ENCODE measurements at places on chromosomes 2 and 18.
A peak's percentile ranks its signal among the peaks of the same experiment; 100 is the strongest.

DNA sequence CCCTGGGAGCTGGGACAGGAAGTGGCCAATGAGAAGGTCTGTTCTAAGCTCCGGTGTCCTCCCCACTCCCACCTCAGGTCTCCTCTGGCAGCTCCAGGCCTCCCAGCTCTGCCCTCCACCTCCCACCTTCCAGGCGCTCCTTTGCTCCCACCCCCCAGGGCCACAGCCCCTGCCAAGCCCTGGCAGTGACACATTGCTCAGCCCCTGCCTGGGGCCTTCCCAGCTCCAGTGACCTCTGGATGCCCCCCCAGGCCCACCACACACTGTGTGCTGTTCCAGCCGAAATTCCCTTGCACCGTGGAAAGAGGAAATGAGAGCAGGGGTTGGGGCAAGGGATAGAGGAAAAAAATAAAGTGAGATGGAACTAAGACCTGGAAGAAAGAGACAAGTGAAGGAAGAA, 289.6 kb downstream of the CYP26B1 start:
- DNase-seq, result no peak

- DNase-seq, result no peak
These were observed 46.9 kb downstream of the PTPRM start for GRCh38 chr18:7614042-7614441.

- DNase-seq, result no peak
These were observed 364.3 kb downstream of the RNF144A start for GRCh38 chr2:7281231-7282201.

- DNase-seq, result no peak
These were observed 13.5 kb downstream of the RFX8 start for GRCh38 chr2:101461381-101461780.

DNA sequence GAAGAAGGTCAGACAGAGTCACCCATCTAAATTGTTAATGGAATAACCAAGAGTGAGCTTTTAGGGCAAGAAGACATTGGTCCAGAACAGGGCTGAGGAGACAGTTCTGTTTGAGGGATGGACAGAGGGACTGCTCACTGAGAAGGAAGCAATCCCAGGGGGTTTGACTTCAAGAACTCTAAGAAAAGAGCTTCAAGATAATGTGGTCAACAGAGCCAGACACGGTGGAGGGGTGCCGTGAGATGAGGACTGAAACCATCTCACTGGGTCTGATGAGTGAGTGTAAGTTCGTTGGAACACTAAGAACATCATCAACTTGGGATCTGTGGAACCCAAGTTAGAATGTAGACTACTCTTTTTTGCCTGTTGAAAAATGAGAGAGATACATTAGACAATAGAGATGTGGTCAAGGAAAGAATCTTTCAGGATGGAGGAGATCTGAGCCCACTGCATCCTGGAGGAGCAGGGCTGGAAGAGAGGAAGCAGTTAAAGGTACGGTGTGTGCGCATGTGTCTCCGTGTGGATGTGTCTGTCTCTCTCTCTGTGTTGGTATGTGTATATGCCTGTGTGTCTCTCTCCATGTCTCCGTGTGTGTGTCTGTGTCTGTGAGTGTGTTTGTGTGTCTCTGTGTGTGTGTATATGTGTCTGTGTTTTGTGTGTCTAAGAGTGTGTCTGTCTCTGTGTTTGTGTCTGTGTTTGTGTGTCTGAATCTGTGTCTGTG, 172.1 kb downstream of the MYCN start:
- DNase-seq, result no peak

GRCh38 chr2:182705761-182706160, 10.3 kb upstream of the DNAJC10 start:
- no peak for DNase-seq

GRCh38 chr18:3869848-3870247, 419.9 kb downstream of the TGIF1 start:
- peak; percentile 68 for DNase-seq

GRCh38 chr2:40273734-40274182, 178.1 kb downstream of the SLC8A1 start:
- no peak for DNase-seq

DNA sequence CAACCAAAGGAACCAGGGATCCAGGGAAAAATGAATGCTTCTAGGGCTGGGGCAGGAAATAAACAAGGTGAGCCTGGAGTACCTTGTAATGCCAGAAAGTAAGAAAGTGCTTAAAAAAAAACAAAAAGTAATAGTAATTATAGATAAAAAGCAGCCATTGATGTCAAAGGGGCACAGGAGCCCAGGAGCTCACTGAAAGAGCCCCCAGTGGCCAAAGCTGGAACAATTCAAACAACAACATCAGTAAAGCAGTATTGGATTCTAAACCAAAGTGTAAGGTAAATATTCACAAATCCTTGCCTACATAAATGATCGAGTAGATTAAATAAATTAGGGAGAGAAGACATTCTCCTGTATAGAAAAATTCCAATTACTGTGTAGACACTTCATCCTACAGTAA, 114.3 kb upstream of the ARL4C start:
- DNase-seq, result no peak

DNA sequence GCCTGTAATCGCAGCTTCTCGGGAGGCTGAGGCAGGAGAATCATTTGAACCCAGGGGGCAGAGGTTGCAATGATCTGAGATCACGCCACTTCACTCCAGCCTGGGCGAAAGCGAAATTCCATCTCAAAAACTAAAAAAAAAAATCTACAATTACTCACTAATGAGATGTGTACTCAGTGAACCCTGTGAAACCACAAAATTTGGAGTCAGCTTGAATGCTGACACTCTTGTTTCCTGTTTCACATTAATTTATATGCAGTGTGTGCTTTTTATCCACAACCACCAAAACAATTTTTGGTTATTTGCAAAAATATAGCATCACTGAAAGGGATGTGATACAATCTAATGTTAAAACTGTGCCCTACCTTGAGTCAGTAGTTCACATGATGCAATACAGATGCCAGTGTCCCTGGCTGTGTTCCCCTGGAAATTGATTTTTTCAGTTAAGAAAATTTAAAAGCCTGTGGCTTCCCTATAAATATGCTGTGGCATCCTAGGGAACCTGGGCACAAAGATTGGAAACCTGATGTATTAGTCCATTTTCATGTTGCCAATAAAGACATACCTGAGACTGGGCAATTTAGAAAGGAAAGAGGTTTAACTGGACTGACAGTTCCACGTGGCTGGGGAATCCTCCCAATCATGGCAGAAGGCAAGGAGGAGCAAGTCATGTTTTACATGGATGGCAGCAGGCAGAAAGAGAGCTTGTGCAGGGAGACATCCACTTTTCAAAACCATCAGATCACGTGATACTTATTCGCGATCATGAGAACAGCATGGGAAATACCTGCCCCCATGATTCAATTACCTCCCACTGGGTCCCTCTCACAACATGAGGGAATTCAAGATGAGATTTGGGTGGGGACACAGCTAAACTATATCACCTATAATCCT, 337.5 kb upstream of the NT5C1B start:
- DNase-seq, result no peak

DNA sequence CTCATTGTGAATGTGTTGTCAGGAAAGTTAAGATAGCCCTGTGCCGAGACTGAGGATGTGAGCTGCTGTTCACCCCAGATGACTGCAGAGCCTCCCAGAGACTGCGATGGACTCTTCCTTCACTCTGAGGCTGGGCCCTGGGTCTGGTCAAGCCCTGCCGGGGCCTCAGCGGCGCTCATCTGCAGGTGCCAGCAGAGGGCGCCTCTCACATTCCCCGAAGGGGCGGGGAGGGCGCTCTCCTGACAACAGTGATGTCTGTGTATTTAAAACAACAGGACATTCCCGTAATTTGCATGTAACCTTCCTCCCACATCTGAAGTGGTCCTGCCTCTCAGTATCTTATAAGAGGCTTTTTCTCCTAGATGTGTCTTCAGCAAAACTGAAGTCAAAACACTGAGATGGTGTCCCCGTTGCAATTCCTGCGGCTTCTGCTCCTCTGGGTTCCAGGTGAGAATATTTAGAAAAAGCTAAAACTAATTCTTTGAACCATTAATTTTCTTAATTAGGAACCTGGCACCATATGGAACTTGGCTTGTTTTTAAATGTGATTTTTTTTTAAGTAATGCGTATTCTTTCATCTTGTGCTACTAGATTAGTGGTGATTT, 1377.9 kb downstream of the RPIA start:
- DNase-seq, result no peak

GRCh38 chr18:42929857-42930256, 185.6 kb downstream of the RIT2 start:
- DNase-seq, result no peak

GRCh38 chr2:204018717-204019116, 82.2 kb downstream of the ICOS start:
- DNase-seq, result no peak

- no peak for DNase-seq
These were observed 831.4 kb downstream of the DSC3 start for GRCh38 chr18:30211112-30211511.

GRCh38 chr18:1408376-1408775, 503.7 kb downstream of the ADCYAP1 start:
- DNase-seq, result no peak

DNA sequence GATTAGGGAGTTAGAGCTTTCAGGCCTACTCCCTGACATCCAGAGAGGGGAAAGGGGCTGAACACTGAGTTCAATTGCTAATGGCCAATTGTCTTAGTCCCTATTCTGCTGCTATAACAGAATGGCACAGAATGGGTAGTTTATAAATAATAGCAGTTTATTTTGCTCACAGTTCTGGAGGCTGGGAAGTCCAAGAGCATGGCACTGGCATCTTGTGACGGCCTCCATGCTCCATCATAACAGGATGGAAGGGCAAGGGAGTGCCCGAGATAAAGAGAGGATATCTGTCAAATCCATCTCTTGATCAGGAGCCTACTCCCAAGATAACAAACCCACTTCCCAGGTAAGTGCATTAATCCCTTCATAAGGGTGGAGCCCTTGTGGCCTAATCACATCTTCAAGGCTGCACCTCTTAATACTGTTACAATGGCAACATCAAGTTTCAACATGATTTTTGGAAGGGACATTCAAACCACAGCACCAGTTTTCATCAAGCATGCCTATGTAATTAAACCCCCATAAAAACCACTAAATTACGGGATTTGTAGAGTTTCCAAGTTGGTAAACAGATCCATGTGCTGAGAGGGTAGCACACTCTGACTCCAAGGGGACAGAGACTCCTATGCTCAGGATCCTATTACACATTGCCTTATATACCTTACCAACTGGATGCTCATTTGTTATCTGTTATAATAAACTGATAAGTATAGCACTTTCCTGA, 44.6 kb downstream of the BAZ2B start:
- DNase-seq, result peak; percentile 39

DNA sequence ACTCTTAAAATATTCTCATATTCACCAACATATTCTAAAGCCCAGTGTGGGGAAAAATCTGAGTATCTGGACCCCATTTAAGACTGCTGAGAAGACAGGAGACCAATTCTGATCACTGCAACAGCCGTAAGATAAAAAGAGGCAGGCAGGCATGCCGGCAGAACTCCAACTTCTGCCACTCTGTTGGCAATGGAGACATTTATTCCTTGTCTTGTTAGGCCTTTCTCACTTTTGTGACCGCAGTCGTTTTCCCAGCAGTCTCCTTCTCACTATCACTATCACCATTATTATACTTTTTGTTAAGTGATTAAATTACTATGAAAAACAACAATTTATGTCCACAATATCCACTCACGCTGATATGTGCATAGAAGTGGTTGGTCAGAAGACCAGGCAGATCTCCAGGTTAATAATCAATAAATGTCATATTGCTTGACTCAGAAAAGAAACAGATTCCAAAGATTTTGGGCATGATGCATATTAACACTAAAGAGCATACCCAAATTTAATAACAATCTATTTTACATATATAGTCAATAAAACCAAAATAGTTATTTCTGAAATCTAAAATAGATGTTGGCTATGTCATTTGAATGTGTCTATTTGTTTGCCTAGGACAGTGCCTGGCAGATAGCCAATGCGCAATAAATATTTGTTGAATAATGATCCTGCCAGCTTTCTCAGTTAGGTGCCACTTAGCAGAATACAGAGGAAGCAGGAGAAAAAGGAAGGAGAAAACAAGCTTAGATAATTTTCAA, 38.2 kb downstream of the SESTD1 start:
- no peak for DNase-seq

DNA sequence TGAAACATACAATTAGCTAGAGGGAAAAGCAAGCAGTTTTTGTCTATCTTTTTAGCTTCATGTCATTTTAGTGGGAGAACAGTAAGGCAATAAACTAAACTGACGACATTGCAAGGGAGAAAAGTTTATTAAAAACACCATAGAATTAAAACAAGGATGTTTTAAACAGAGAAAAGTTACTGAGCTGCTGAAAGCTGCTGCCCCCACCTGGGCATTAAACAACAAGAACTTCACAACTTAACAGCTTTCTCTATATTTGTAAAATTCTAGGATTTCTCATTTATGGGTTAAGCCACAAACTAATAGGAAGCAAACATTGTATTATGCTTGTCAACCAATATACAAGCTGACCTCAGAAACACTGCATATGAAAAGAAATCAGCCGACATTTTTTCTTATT, 289.2 kb downstream of the ERBB4 start:
- peak; percentile 1 for DNase-seq

DNA sequence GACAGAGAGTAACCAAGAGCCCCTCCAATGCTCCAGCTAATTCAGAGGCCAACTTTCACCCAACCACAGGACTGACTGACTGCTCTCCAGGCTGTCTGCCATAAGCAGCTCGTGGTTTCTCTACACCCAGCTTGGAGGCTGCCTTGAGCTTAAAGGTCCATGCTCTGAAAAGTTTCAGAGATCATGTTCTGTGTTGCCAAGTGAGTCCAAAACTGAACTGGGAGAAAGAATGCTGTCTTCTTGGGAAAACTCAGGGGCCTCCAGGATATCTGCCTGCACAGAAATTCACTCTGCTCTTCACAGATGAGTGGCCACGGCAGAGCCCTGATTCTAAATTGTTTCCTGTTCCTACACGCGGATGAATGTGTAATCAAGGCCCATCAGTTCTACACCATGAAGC, 51.1 kb downstream of the LPIN2 start:
- peak; percentile 62 for DNase-seq

DNA sequence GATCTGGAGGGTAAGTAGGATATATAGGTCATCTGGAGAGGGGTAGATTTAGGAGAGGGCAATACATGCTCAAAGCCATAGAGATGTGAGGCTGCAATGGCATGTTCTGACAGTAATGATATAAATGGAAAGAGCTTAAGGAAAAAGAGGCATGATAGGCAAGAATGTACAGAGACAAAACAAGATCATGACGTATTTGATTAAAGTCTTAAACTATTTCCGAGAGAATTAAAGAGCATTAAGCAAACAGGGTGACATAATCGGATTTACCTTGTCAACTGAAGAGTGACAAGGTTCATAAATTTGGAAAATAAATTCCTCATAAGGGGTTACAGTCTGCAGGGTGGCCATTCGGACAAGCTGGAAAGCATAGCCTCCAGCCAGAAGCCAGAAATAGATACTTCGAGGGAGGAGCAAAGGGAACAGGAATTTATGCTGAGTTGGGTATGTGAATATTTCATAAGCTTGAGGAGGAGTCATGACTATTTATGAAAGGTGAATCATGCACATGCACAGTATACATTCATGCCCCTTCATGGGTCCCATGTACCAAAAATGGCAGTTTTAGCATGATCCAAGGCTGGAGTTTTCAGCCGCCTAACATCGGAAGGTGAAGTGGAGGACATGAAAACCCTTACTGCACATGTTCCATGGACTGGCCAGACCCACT, 396.2 kb upstream of the VWC2L start:
- DNase-seq, result no peak

- DNase-seq, result peak; percentile 20
These were observed 32.2 kb downstream of the SPATS2L start for GRCh38 chr2:200338692-200339091.

All from fibroblast of skin of abdomen (primary cell).